ENCODE measurements at places on chromosomes 1 and 21.

DNA sequence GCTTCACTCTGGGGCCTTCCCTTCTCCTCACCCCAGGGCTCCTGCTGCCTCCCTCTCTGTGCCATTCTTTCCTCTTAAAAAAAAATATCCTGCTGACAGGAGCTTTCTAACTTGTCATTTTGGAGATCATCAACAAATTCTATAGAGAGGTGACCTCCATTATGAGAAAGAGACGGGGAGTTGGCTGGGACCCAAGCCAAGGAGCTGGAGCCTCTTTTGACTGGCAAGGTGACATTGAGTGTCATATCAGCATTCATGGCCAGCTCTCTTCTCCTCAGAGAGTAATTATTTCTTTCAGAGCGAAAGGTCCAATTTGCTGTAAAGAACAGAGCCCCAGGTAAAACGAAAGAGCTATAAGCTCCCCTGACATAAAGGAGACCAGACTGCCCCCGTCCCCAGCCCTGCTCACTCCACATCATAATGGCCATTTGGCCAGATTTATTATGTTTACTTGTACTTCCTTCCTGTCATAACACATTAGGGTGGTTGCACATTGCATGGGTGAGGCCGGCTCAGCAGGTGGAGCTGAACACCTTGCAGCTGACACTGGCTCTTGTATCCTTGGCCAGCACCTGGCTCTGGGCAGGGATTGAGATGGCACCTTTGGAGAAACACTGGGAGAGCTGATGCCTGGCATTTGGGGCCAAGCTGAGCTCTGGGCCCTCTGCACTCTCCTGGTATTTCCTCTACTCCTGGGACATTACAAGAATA lies 404.0 kb upstream of the VAMP3 start:
- DNase-seq, result no peak

GRCh38 chr1:244837597-244838258 lies 2.3 kb downstream of the COX20 start:
- DNase-seq, result no peak

DNA sequence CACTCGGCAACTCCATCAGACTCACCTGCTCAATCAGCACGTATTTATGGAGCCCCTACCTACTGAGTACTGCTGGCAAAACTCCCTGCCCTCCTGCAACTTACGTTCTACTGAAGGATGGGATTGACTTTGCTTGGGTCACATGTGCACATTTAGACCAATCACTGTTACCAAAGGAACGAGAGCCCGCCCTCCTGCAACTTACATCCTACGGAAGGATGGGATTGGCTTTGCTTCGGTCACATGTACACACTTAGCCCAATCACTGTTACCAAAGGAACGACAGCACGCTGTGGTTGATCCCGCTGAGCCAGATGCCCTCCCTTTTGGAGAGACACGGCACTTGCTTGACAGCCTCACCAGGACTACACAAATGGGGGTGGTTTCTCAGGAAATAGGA lies 46.0 kb downstream of the UBIAD1 start:
- DNase-seq, result no peak

DNA sequence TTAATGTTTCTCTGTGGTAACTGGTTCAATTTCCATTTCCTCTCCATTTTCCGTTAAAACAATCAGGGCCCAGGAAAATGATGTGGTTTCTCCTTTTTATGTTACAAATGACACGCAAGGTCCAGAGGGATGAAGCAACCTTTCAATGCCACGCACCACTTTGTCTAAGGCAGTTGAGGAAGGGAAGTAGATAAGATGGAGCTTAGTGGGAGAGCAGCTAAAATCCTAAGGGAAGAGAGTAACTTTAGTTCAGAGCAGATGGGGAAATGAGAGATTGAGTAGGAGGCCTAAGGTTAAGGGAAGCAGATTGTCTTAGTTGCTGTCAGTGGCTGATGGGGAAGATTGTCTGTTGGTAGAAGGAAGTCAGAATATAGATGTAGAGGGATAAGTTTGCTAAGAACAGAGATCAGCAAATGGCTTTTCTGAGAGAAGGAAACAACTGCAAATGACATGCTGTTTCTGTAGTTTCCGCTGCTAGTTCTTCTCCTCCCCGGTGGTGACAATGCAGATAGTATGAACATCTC lies 660 bp downstream of the CD1C start:
- DNase-seq, result no peak

GRCh38 chr1:218785928-218786327 lies 387.8 kb upstream of the LYPLAL1 start:
- DNase-seq, result no peak

GRCh38 chr1:11772458-11772857 lies 10.5 kb downstream of the C1orf167 start:
- no peak for DNase-seq

DNA sequence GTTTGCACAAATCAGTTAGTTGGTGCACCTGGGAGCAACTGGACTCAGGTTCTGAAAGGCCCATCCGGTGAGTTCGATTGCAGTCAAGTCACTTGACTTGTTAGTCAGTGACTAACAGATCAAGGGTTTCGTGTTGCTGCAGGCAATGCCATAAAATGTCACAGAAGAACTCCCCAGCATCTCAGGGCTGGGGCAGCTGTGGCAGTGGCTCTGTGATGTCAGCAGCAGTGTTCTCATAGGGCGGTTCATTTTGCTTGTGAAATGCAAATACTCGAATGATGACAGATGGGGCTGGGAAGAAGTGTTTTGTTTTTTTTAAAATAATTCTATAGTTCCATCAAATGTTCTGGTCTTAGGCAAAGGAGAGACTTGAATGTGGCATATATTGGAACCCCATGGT lies 287.8 kb downstream of the LMX1A start:
- DNase-seq, result no peak

- no peak for DNase-seq
Measured at GRCh38 chr1:241343956-241344355, 13.0 kb downstream of the RGS7 start.

- no peak for DNase-seq
Measured at GRCh38 chr1:154966111-154966510, 4.4 kb downstream of the SHC1 start.

DNA sequence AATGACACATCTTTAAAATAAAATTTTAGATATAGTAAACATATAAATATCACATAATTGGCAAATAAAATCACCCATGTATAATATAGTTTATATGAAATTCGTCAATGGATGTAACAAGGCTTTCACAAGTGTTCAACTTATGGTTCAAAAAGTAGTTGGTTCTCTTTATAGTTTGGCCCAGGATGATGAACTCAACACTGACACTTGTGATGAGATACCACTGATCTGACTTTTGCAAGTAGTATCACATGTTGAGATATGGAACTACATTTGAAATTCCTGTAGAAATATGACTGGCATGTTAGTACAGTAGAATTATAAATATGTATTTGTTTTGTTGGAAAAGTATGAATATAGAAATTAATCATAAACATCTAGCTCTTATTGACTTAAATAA lies 1.8 kb downstream of the TNNI3K start:
- DNase-seq, result no peak

- no peak for DNase-seq
Measured at GRCh38 chr1:238223076-238223640, 332.4 kb upstream of the ZP4 start.

GRCh38 chr1:15786581-15786980 lies 20.9 kb downstream of the UQCRHL start:
- DNase-seq, result no peak

DNA sequence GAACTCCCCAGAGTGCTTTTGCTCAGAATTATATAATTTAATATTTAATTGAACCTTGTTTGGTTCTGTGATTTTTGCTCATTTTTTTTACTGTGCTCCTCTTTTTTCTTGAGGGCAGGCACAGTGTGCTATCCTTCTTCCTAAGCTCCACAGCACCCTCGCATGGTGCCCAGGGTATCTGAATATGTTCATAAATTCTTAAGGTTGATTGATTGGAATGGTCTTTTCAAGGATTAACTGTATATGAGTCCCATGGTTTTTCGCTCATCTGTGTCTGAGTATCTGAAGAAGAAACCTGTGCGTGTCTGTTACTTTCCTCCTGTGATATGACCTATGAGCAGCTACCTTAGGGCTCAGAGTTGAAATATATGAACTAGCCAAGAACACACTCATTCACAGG lies 393.7 kb downstream of the HLX start:
- no peak for DNase-seq
